Natural killer cell treated with Interleukin-12 subunit alpha and Interleukin-12 subunit beta and Interleukin-15 and Interleukin-18, amount 100 ng/mL, for 72 hours (primary cell): ENCODE measurements at places on chromosomes 7 and 10.

GRCh38 chr10:35502692-35503091 lies 102.4 kb upstream of the GJD4 start:
- peaks cover 20% of the 10 kb centered on the region for H3K4me1 ChIP-seq
- no peaks in the 10 kb centered on the region for H3K36me3 ChIP-seq
- DNase-seq: no peak
- no peak overlapping the region for H3K4me3 ChIP-seq

DNA sequence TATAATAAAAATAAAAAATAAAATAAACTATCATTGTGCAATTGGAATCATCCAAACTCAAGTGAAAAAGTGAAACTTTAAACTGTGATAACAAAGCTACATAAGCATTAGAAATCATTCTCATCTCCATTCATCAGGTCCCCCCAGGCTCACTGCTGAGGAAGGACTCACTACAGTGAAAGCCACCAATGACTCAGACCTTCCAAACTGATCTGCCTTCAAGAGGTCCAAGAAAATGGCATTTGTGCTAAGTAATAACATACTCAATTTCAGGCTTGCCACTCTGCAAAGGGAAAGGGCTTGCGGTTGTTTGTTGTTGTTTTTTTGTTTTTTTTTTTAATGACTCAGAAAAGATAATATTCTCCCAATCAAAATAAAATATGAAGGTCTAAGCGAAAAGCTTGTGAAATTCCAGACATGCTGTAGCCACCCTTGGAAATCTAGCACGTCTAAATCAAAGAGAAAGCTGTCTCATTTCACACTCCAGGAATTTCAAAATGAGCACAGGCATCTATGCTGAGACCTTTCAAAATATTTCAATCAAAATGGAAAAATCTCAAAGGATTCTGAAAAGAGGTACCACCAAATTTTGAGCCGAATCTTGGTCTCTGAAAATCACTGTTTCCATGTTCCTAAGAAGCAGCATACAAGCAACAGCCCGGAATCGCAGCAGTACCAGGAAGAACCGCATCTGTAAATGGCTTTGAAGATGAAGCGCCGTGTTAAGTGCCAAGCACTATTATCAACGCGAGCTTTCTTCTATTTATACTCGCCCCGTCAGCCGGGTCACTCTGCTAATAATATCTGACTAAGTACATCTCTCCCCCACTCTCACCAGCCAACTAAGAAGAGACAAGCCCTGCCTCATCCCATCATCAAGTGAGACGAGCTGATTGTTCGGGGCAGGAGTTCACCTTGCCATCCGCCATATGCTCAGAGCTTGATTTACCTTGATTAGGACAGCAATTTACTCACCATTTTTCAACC lies 13.5 kb downstream of the SFMBT2 start:
- H3K27ac ChIP-seq: no peak overlapping the region
- DNase-seq: no peak
- H3K4me3 ChIP-seq: no peak overlapping the region
- no peaks in the 10 kb centered on the region for H3K27me3 ChIP-seq
- H3K36me3 ChIP-seq: peaks cover 12% of the 10 kb centered on the region

DNA sequence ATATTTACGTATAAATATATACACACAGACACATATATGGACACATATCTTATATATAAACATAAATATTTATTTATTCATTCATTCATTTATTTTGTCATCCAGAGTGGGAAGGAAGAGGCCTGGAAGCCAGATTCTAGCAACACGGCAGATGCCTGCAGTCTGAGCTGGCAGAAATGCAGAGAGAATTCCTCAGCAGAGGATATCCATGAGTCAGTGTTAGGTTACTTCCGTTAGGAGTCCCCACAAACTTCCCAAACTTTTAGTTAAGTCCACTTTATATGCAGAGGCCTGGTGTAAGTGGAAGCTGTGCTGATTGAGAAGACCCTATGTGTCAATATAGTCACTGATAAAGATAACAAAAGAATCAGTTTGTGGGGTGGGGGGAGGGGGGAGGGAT lies 89.6 kb downstream of the PPP1R17 start:
- H3K36me3 ChIP-seq: no peaks in the 10 kb centered on the region
- H3K27me3 ChIP-seq: no peaks in the 10 kb centered on the region
- no peak overlapping the region for H3K27ac ChIP-seq
- no peak overlapping the region for H3K4me3 ChIP-seq
- no peaks in the 10 kb centered on the region for H3K4me1 ChIP-seq

GRCh38 chr7:423312-424260 lies 96.1 kb downstream of the PDGFA start:
- H3K36me3 ChIP-seq: no peaks in the 10 kb centered on the region
- no peaks in the 10 kb centered on the region for H3K27me3 ChIP-seq
- H3K4me1 ChIP-seq: no peaks in the 10 kb centered on the region
- H3K4me3 ChIP-seq: no peak overlapping the region

DNA sequence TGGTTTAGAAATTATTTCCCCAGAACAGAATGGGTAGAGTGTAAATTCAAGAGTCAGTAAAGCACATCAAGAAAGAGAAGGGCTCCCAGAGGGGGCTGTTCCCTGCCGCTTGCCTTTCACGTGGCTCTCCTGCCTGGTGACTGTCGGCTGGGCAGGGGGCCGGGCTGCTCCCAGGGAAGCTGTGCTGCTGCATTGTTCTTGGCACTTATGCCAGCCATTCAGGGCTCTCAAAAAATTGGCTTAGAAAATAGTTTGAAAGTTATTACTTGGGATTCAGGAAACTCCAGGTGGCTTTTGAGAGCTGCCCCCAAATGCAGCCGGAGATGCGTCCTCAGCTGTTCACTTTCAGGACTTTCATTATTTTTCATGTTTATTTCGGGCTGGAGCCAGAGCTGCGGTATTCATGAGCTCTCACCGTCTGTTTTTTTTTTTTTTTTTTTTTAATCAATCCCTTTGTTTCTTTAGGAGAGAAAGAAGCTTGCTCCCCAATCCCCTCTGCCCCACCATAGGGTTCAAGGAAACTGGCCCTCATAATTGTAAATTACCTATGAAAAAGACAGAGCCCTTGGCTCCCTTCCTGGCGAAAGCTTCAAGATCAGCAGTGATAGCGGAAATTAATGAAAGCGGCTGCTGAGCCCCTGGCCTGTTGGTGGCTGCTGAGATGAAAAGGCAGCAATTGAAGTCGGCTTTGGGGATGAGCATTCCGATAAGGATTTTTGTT lies 94.1 kb downstream of the SORCS3 start:
- H3K4me3 ChIP-seq: no peak overlapping the region
- peaks cover 25% of the 10 kb centered on the region for H3K27me3 ChIP-seq
- DNase-seq: no peak
- no peaks in the 10 kb centered on the region for H3K4me1 ChIP-seq

GRCh38 chr10:72800741-72801092 lies 92.8 kb upstream of the OIT3 start:
- H3K4me3 ChIP-seq: no peak overlapping the region
- no peaks in the 10 kb centered on the region for H3K4me1 ChIP-seq
- no peak overlapping the region for H3K27ac ChIP-seq
- H3K27me3 ChIP-seq: no peaks in the 10 kb centered on the region
- no peak for DNase-seq

GRCh38 chr10:49734676-49735075 lies 27.4 kb downstream of the OGDHL start:
- no peaks in the 10 kb centered on the region for H3K4me1 ChIP-seq
- no peaks in the 10 kb centered on the region for H3K27me3 ChIP-seq
- no peak overlapping the region for H3K27ac ChIP-seq
- no peaks in the 10 kb centered on the region for H3K36me3 ChIP-seq
- H3K4me3 ChIP-seq: no peak overlapping the region

DNA sequence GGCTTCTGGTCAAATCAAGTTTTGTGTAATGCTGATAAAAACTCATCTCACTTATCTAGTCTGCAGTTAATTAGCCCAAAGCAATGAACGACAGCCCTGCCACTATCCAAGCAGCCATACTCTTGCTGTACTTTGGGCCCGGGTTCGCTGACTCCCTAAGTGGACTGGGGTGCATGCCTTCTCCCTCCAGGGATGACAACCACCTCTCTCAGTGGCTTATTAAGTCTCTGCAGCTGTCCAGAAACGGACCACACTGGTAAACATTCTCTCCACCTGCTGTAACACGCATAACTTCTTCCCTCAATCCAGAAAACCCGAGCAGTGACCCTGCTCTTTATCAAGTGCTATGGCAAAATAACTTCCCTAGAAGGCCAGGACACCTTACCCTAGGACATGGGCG lies 3.9 kb downstream of the FBXW4 start:
- DNase-seq: no peak
- H3K36me3 ChIP-seq: no peaks in the 10 kb centered on the region
- H3K4me3 ChIP-seq: no peak overlapping the region
- no peaks in the 10 kb centered on the region for H3K27me3 ChIP-seq
- peaks cover 35% of the 10 kb centered on the region for H3K4me1 ChIP-seq

- H3K4me3 ChIP-seq: no peak overlapping the region
- no peak for DNase-seq
- no peaks in the 10 kb centered on the region for H3K36me3 ChIP-seq
- H3K4me1 ChIP-seq: no peaks in the 10 kb centered on the region
- H3K27me3 ChIP-seq: no peaks in the 10 kb centered on the region
Observed at GRCh38 chr10:83801983-83802382, 337.3 kb upstream of the GHITM start.

DNA sequence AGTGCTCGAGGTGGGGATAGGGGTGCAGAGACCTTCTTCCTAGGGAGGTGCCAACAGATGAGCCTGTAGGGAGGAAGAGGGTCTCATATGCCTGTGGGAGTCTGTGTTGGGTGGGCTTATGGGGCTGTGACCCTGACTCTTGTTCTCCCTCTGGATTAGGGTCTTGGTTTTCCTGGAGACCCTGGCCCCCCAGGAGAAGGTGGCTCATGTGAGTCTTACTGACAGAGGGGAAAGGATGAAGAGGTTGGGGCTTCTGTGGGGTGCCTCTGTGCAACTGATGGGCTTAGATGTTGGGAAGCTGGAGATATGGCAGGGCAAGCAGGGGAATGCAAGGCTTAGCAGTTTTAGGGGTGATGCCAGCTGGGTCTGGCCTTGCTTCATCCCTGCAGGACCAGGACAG lies 20.2 kb upstream of the VOPP1 start:
- DNase-seq: no peak
- H3K36me3 ChIP-seq: no peaks in the 10 kb centered on the region

DNA sequence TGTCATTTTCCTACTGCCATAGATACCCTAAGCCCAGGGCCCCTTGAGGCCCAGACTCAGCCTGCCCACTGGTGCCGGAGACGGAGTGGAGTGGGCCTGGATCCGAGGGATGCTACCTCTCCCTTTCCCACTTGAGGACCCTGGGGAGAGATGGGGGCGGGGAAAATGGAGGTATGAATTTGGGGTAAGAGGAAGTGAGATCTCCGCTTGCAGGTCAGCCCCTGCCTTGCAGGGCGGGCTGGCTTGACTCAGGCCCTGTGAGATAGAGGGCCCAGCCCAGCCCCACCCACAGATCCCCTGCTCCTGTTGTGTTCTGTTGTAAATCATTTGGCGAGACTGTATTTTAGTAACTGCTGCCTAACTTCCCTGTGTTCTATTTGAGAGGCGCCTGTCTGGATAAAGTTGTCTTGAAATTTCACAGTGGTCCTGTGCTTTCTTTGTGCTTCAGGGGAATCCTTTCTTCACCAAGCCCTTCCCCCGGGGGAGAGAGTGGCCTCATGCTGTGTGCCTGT lies 13.2 kb downstream of the YKT6 start:
- H3K27me3 ChIP-seq: no peaks in the 10 kb centered on the region
- DNase-seq: peak; percentile 37
- peaks cover 6% of the 10 kb centered on the region for H3K4me1 ChIP-seq
- H3K4me3 ChIP-seq: no peak overlapping the region
- peaks cover 18% of the 10 kb centered on the region for H3K36me3 ChIP-seq

DNA sequence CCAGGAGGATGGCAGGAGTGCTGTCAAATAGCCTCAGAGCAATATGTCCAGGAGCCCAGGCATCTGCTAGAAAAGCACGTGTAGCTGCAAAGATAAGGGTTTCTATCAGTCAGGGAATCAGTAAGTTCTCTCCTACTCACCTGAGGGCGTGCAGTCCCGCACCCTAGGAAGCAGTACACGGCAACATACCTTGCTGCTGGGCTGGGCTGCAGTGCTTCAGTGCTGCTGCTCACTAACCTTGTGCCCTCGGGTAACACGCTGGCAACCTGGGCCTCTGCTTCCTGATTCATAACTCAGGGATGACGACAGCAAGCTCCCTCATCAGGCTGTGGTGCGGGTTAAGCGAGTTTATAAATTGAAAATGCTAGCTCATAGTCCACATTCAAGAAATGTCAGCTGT lies 29.5 kb upstream of the CCNY start:
- no peak for DNase-seq
- no peak overlapping the region for H3K4me3 ChIP-seq
- H3K27me3 ChIP-seq: peaks cover 23% of the 10 kb centered on the region
- H3K4me1 ChIP-seq: peaks cover 4% of the 10 kb centered on the region

- H3K4me3 ChIP-seq: peak overlapping the region; percentile 26
- peaks cover 20% of the 10 kb centered on the region for H3K4me1 ChIP-seq
- DNase-seq: no peak
Observed at GRCh38 chr10:110803830-110804338, 67.8 kb upstream of the PDCD4 start.

DNA sequence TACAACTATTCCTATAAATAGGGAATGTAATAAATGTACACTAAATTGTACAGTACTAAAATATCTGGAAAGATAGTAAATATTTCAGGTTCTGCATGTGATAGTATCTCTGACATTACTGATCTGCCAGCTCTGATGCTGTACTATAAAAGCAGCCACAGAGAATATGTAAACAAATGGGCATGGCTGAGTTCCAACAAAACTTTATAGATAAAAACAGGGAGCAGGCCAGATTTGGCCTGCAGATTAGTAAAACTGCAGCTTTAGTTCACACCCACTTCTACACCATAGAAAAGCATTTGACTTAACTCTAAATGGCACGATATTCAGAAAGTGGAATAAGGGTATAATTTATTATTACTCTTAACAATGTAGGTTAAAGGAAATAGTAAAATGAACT lies 18.8 kb upstream of the TLL2 start:
- peaks cover 15% of the 10 kb centered on the region for H3K36me3 ChIP-seq
- H3K4me1 ChIP-seq: peaks cover 12% of the 10 kb centered on the region
- no peak for DNase-seq
- no peak overlapping the region for H3K27ac ChIP-seq

DNA sequence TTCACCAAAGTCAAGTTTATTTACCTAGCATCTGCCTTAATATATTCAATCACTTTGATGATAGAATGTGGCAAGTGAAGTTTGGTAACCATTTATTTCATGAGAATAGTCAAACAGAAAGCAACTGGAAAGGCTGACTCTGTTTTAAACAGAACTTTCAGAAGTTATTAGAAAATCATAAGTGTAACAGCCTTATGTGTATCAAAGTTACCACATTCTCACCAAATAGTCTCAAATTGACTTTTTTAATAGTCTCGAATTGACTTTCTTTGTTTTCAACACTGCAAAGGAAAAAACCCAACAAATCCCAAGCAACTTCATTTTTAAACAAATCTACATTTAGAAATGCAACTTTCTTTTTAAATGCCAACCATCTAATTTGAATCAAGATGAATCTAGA lies 29.5 kb downstream of the NAMPT start:
- no peaks in the 10 kb centered on the region for H3K27me3 ChIP-seq
- no peak for DNase-seq
- peaks cover 36% of the 10 kb centered on the region for H3K4me1 ChIP-seq
- H3K36me3 ChIP-seq: peaks cover 46% of the 10 kb centered on the region

GRCh38 chr10:69726850-69727249 lies 74.9 kb upstream of the COL13A1 start:
- no peaks in the 10 kb centered on the region for H3K36me3 ChIP-seq
- H3K4me1 ChIP-seq: no peaks in the 10 kb centered on the region
- no peak overlapping the region for H3K4me3 ChIP-seq
- peaks cover 18% of the 10 kb centered on the region for H3K27me3 ChIP-seq
- no peak overlapping the region for H3K27ac ChIP-seq
- no peak for DNase-seq
